ENCODE measurements at places on chromosomes 12 and 14.

DNA sequence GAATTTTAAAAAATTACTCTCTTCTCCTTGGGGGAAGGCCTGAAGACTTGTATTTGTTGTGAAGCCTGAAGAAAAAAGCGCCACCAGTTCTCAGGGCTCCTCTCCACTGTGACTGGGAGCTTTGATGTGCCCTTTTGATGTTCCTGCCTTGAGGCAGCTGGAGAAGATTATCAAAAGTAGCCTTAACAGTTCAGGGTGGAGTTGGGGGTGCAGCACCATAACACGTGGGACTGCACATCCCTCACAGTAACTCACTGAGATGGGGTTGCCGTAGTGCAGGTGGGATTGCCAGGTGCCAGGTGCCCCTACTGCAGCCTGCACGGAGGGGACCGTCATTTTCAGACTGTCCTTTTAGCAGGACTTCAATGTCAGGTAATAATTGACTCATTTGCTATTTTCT lies 474.1 kb downstream of the ETNK1 start:
- no peak for DNase-seq

DNA sequence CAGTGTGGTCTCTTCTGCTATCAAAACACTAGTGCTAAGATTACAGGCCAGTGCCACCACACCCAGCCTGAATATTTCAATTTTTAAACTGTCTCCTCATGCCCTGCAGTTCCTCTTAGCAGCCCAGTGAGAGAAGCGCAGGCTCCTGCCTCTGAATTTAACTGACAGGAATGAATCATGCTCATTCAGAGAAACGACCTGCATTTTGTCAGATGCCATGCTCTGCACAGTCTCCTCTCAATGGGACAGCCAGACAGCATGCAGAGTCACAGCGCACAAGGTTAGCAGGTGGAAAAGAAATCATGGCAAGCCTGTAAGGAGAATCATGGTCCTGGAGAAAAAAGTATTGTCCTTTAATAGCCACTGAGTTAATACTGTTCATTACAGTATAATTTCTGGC lies 691.0 kb upstream of the SEL1L start:
- no peak for DNase-seq

GRCh38 chr12:114406316-114406983 lies 506 bp upstream of the TBX5 start:
- no peak for DNase-seq

DNA sequence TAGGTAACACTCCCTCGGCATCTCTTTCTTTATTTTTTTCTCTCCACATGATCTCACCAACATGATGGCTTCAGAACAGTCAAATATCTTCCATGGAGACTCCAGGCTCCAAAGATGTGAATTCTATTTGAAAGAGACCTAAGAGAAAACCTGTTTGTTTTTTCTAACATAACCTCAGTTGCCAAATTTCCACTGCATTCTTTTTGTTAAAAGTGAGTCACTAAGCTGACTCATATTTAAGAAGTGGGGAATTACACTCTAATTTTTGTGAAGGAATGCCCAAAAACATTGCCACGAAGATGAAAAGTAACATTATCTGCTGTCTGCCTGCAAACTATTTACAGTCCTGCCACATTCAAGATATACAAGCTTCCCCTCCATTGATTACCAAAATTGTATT lies 1337.6 kb downstream of the LRFN5 start:
- no peak for DNase-seq

- no peak for DNase-seq
Measured at GRCh38 chr12:55516391-55516790, 24.2 kb downstream of the OR6C68 start.

- DNase-seq: no peak
Measured at GRCh38 chr14:85978582-85979250, 448.8 kb downstream of the FLRT2 start.

DNA sequence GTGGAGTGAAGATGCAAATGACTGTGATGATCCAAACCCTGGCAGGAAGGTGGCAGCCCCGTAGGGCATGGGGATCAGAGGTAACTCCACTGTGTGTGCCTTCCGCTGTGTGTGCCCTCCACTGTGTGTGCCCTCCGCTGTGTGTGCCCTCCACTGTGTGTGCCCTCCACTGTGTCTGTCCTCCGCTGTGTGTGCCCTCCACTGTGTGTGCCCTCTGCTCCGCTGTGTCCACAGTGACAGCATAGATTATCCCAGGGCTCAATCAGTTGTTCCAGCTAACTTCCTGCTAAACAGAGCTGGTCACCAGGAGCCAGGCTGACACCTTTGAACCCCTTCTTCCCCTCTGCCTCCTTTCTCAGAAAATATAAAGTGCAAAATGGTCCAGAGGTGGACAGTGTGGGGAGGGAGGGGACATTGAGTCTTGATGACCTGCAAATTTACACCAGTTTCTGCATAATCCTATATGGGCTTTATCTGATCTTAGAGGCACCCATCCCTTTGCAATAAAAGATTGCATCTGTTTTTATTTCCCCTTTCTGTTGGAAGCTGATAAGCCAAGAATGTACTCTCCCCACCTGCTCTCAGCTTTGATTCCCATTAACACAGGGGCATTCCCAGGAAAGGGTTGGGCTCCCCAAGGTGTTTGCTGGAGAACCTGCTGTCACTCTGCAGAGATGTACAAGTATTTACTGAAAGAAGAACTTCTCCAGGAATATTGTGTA lies 21.6 kb upstream of the HNF1A start:
- DNase-seq: no peak

- no peak for DNase-seq
Measured at GRCh38 chr12:81759190-81760051, at the start of gene PPFIA2. Gene PPFIA2 (minus strand): TSS chr12:81759350.

DNA sequence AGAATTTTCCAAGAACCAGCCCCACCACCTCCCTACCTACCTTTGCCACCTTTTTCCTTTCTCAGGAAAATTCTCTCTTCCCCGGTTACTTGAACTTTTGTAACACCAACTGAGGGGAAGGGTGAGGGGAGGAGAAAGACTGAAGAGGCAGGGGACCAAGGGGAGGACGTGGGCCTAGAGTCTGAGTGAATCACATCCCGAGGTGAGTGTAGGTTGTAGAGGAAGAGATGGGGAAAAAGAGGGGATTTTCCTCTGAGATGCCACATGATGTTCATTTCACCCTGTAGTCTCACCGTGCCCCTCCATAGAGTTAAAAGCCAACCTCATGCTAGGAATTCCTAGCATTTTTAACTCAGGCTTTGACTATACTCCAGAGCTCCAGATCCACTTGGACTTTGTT lies 311.8 kb downstream of the RPAP3 start:
- DNase-seq: no peak

DNA sequence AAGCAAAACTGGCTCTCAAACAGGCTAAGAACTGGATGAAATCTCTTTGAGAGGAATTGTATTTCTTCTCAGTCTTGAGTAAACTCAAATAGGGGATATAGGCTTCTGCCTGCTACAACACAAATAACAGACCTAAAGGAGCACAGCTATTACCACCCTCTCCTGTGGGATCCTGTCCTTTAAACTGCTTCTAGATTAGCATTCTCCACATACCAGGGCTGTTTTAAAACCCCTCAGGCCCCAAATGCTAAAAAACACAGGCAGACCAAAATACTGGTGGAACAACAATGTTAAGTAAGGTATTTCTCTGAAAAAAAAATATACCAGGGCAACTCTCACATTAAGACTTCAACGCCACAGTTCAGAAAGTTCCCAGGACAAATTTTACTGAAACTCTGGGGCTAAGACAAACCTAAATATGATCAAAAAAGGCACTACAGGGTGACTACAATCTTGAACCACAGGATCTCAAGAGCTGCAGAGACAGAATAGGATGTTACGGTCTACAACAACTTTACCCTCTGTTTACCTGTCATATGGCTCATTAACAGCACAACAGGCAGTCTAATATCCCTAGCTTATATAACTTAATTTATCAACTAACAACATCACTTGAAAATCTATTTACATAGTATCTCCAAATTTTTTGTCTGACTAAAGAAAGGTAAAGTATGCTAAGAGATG lies 7.2 kb downstream of the CPNE8 start:
- DNase-seq: no peak

DNA sequence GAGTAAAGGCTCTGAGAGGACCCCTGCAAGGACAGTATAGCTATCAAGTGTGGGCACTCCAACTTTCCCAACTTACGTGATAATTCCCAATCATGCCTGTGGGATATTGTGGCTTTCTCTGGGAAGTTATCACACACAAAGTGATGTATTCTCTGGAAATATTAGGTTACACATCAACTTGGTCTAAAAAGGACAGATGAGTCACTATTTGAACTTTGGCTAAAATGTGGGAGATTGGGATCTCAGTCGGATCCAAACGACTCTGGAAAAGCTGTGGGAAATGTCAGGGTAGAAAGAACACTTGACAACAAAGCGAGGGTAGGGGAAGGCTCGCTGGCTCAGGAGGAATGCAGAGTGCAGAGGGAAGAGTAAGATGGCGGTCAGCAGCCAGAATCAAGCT lies 1048.9 kb downstream of the BCL11B start:
- DNase-seq: no peak

- DNase-seq: no peak
Measured at GRCh38 chr14:36941783-36942521, 230.5 kb downstream of the SLC25A21 start.

DNA sequence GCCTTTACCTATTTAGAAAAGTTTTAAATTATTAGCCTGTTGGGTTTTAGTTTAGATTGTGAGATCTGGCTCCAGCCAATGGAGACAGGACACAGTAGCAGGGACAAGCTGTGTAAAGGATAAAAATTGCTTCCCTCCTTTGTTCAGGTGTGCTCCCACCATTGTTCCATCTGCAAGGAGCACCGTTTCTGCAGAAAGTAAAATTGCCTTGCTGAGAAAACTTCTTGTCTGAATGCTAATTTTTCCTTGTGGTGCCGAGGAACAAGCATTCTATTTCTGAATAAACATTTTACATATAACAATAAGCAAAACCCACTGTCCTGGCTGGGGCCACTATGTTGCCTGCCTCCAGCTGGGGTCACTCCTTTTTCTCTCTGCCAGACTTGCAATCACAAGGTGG lies 72.7 kb upstream of the ZFP36L1 start:
- no peak for DNase-seq

DNA sequence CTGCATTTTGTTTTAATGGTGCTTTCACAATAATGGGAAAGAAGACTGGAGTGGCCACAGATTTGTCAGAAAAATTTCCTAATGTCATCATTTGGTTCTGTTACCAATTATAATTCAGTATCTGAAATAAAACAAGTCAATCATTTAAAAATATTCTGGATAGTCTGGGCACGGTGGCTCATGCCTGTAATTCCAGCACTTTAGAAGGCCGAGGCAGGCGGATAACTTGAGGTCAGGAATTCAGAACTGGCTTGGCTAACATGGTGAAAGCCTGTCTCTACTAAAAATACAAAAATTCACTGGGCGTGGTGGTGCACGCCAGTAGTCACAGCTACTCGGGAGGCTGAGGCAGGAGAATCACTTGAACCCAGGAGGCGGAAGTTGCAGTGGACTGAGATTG lies 4.0 kb upstream of the LIMA1 start:
- DNase-seq: no peak

DNA sequence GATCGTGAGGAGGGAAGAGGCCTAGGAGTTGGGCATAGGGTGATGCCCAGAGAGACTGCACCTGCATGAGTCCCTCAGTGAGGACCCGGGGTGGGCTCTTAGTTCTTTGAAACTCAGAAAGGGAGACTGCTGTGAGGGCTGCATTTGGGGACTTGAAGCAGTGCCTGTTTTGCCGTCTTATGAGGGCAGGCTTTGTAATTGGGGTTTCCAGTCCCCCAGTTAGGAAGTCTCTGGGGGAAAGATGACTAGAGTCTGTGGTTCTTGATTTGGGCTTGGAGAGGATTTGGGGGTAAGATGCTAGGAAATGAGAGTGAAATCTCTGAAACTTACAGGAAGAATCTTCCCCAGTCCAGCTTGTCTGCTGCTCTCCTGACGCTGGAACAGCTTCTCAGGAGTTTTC lies 99.6 kb downstream of the ARF6 start:
- DNase-seq: no peak

- no peak for DNase-seq
Measured at GRCh38 chr12:59425798-59426197, 170.0 kb upstream of the SLC16A7 start.

- DNase-seq: no peak
Measured at GRCh38 chr12:29563071-29563470, 65.6 kb upstream of the OVCH1 start.

DNA sequence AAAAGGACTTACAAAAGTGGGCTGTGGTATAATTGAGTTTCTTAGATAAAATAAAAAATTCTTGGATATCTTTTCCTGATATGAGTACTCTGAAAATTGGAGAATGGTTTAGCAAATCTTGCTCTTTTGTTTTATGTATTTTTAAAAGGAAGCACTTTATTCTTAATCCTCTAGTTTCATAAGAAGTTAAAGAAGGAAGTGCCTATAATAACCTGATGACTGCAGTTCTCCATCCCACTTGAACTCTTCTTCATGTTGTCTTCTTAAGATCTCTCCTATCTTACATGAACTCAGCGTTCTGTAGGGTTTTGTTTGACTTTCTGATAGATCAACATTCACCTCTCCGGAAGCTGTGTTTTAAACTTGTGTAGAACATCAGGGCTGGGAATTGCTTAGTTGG lies 271.0 kb downstream of the ERC1 start:
- no peak for DNase-seq

- no peak for DNase-seq
Measured at GRCh38 chr12:95548056-95548538, 3.2 kb downstream of the USP44 start.

GRCh38 chr14:61326146-61326545 lies 4.8 kb downstream of the PRKCH start:
- DNase-seq: no peak

DNA sequence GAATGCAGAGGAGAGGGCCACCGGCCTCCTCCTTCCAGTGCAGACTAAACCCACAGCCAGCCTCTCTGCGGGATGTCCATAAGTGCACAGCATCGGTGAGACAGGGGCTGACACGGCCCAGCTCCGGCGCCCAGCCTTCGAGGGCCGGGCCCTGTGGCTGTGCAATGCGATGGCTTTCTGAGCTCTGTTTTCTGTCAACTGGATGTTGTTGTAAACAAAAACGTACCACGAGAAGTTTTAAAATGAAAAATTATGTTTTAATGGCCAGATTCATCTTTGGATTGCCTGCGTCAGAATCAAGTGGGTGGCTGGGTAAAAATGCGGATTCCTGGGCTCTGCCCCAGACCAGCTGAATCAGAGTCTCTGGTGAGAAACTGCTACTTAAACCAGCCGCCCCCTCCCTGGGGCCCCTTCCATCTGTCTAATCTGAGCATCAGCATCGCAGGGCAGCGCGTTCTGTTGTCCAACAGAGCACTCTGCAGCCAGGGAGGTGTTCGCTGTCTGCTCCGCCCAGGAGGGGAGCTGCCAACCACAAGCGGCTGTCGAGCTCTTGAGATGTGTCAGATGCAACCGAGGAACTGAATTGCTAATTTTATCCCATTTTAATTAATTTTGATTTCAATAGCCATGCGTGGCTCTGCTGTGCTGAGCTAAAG lies 133.4 kb downstream of the RFLNA start:
- DNase-seq: no peak

- no peak for DNase-seq
Measured at GRCh38 chr12:94686834-94687628, 36.7 kb upstream of the TMCC3 start.

- DNase-seq: no peak
Measured at GRCh38 chr12:67088401-67089118, 180.6 kb upstream of the CAND1 start.
